NCI-H1417 (cell line): ENCODE measurements at places on chromosomes 12 and 14.

GRCh38 chr14:28766469-28766955 is at the start of gene FOXG1:
TSS of gene FOXG1 (plus strand) at chr14:28766787. CDS start at chr14:28767280, 493 bp downstream.
- peak; percentile 97 for DNase-seq

- DNase-seq = no peak
Measured at GRCh38 chr12:13635709-13636108, 345.7 kb downstream of the GRIN2B start.

- peak; percentile 36 for DNase-seq
Measured at GRCh38 chr14:67514650-67515385, 18.3 kb upstream of the PLEKHH1 start.

DNA sequence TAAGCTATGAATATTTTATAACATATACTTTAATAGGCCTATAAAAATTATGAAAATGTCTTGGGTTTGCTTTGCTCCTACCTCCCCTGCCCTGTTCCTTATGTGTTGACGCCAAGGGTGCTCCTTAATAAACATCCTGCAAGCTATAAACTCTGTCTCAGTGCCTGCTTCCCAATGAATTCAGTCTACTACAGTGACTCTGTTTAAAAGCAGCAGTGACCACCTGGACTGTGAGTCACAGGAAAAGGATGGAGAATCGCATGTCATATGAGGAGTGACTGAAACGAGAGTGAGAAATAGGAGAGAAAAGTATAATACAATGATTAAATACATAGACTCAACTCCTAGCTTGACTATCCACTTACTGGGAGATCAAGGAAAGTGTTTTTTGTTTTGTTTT is 41.1 kb upstream of the CFAP54 start:
- no peak for DNase-seq

GRCh38 chr12:26700430-26700829 is 132.6 kb downstream of the ITPR2 start:
- no peak for DNase-seq

DNA sequence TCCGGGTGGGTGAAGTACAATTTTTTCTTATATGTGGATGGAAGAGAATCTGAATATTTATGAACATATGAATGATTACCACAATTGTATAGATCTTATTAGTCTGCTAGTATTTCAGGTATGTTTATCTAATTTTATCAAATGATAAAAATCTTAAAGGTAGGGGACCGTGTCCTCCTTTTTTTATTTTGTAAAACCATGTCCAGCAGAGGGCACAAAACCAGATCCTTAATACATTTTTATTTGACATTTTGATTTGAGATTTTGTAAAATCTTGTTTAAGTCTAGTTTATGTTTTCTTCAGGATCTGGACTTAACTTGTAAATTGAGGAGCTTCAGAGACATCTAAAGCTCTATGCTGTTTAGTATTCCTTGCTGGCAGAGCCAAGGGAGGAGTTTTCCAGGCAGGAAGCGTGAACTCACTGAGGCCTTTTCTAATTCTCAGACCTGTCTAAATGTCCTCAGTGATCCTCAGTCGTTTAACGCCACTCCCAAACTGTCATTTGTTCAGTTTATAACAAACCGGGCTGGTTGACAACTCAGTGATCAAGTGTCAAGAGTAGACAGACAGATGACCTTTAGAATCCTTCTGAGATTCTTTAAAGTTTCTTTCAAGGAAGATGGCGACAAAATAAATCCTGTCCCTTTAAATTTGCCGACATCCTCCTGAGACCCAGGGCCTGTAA is 263.9 kb downstream of the KTN1 start:
- no peak for DNase-seq

DNA sequence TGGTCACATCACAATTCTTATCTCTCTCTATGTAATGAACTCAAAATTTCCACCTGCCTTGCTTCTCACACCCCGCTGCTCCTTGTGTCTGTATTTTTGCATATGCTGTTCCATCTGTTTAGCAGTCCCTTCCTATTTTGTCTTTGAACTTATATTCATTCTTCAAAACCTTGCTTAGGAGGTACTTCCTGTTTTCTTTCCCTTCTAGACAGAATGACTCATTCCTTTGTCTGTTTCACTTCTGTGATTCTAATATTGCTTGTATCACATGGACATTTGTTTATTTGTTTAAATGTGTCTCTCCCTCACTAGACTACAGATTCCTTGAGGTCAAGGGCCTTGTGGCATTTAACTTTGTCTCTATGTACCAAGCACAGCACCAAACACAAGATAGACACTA is 424.2 kb downstream of the ETNK1 start:
- DNase-seq = no peak

GRCh38 chr12:23666866-23667265 is 282.6 kb downstream of the SOX5 start:
- DNase-seq = no peak

GRCh38 chr14:69323266-69323998 is 63.5 kb downstream of the GALNT16 start:
- DNase-seq = no peak

GRCh38 chr12:98154850-98155249 is 360.5 kb upstream of the TMPO start:
- DNase-seq = peak; percentile 67

GRCh38 chr12:104656383-104656782 is 199.6 kb downstream of the CHST11 start:
- DNase-seq = no peak

- DNase-seq = no peak
Measured at GRCh38 chr12:70842942-70843341, 77.6 kb downstream of the PTPRR start.

DNA sequence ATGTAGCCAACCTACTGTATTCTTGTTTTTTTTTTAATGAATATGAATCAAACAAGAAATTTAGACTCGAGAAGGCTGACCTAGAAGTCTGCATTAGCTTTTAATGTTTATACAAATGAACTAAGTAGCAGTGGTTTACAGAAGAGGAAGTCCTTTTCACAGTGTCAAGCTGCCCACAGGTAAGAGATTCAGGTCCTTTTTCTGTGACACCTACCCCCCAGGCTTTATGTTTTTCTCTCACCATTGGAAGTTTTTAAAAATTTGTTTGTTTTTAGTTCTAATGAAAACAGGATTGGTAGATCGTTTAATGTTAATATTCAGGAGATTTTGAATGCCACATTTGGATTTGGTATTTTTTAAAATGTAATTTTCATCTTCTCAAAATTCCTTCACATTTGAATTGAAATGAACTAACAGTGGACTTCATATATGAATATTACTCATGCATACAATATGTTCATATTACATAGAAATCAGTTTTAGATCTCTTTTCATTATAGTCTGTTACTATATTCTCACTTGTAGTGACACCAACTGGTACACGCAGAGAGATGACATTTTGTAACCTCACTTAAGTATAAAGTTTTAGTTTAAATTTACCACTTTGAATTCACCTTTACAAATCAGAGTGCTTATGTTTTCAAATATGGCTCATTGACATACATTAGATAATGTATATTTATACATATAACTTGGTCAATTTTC is 29.7 kb downstream of the ATF7IP start:
- no peak for DNase-seq
